ENCODE measurements at places on chromosomes 2 and 18. TPM values are rescaled to one million over a fixed set of nuclear protein-coding genes. Genes with fewer than 3 reads are reported as not detected.

Gene HMSD
- 0.28 TPM for total RNA-seq

Gene ZBTB14
- 10.0 TPM for total RNA-seq

Gene IGFBP5
- 392 TPM for total RNA-seq

Gene ABCA12
- total RNA-seq: under 0.01 TPM

Gene PROC
- total RNA-seq: not detected

Gene IL18RAP
- total RNA-seq: not detected

Gene CD302
- 6.1 TPM for total RNA-seq

Gene SAG
- total RNA-seq: not detected

Gene IL36G
- total RNA-seq: not detected

Gene CYP26B1
- total RNA-seq: not detected

Gene METAP1D
- total RNA-seq: 3.4 TPM

Gene ZAP70
- not detected for total RNA-seq

Gene PLEK
- under 0.01 TPM for total RNA-seq

Gene IL1F10
- not detected for total RNA-seq

Data from IMR-90 (cell line).